Stimulated activated CD8-positive, alpha-beta memory T cell treated with anti-CD3 and anti-CD28 coated beads, Interleukin-7, amount 100 ng/mL, for 4 hours (primary cell): ENCODE measurements at places on chromosomes 2 and 18.

DNA sequence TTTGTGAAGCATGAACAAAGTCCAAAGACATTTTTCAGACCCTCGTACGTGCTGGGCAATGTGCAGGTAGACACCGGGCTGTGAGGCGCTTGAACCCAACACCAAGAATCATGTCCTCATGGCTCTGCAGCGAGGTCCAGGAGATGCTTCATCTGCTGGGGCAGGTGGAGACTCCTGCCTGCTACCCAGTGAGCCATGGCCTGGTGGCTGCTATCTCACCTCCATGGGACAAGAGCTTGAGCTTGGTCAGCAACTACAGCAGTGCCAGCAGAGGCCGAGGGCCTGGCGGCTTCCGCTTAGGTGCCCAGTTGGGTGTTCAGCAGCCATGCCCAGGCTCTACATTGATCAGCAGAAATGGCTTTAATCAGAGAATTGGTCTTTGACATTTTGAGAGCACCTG, 281.0 kb upstream of the HS6ST1 start:
- no peak for DNase-seq

GRCh38 chr2:1795261-1796231, 51.2 kb upstream of the PXDN start:
- DNase-seq: no peak

GRCh38 chr2:71064754-71065621, 3.5 kb upstream of the NAGK start:
- no peak for DNase-seq

DNA sequence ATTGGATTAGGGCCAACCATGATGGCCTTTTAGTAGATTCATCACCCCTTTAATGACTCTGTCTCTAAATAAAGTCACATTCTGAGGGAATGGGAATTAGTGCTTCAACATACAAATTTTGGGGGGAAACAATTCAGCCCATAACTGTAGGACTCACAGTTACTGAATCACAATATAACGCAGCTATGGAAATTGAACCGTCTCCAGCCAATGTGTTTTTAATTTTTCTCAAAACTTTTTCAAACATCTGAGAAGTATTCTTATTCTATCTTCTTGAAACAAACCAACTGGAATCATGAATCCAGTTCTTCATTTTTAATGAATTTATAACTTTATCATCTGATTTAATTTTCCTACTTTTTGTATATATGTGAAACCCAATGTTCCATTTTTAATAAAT, 373.1 kb upstream of the SYT4 start:
- DNase-seq: no peak

GRCh38 chr2:140085674-140086073, 1305.5 kb upstream of the NXPH2 start:
- DNase-seq: no peak

DNA sequence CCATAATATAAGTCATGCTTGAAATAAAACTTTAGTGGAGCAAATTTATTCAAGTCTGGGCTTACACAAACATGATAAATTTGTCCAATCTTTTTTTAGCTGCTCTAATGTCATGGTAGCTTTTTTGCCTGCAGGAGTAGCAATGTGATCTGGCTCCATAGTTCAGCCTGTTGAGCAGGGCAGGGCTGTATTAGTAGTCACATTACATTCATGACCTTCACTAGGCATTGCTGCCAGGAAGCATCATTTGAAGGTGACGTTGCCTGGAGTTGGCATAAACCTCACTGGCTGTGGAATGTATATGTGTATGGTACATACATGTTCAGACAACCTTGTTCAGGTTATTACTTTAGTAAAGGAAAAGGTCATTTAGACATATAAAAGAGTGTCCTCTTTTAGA, 76.6 kb downstream of the CCDC85A start:
- no peak for DNase-seq

- DNase-seq: no peak
Observed at GRCh38 chr2:32863803-32864202, 83.0 kb upstream of the LTBP1 start.

- DNase-seq: no peak
Observed at GRCh38 chr2:70369082-70369481, 67.2 kb upstream of the FAM136A start.

- no peak for DNase-seq
Observed at GRCh38 chr2:168237741-168238140, 9.7 kb downstream of the STK39 start.

DNA sequence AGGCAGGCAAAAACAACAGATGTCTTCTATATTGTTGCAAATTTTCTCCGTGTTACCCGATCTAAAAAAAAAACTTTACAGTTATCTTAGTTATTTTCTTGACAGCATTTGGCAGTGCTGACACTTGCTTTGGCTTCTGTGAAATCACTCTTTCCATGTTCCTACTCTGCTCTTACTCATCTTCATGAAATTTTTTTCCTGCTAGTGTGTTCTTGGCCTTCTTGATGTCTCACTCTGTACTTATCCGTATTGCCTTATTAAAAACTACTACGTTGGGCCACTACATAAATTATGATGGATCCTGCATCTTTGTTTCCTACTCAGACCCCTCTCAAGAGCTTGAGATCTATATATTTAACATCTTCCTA, 134.4 kb downstream of the IKZF2 start:
- DNase-seq: no peak

- DNase-seq: no peak
Observed at GRCh38 chr18:8469544-8470130, 139.6 kb upstream of the RAB12 start.
